ENCODE measurements at places on chromosomes 2 and 18.

DNA sequence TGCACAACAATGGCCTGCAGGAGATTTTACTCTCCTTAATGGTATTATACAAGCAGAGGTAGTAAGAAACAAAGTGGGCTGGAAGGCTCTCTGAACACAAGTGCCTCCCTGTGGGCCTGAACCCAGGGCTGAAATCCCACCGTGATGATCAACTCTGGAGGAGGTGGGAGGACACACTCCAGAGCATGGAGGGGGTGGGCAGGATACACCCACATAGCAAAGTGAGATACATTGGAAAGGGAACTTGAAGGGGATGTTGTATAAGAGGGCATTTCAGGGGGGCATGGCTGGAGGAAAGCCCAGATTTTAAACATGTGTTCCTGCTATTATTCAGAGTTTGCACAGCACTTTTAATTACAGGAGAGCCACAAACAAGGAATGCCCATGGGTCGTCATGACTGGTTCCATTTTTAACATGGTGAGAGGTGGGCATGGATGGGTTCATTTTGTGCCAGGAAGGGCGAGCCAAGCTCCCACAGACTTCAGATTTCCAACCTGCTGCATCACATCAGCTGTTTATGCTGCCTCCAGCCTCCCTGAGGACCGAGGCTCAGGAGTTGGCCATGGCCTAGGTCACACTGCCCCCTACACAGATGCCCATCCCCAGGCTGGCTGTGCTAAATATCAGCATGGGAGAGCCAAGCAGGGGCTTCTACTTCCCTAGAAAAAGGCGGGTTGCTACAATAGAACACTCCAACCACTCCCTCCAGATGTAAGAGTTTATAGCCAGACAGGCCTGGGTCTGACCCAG lies 416.2 kb upstream of the ID2 start:
- no peak for DNase-seq

- no peak for DNase-seq
Measured at GRCh38 chr2:54370405-54371104, 85.6 kb upstream of the SPTBN1 start.

- no peak for DNase-seq
Measured at GRCh38 chr2:72985891-72986683, 68.8 kb downstream of the EMX1 start.

DNA sequence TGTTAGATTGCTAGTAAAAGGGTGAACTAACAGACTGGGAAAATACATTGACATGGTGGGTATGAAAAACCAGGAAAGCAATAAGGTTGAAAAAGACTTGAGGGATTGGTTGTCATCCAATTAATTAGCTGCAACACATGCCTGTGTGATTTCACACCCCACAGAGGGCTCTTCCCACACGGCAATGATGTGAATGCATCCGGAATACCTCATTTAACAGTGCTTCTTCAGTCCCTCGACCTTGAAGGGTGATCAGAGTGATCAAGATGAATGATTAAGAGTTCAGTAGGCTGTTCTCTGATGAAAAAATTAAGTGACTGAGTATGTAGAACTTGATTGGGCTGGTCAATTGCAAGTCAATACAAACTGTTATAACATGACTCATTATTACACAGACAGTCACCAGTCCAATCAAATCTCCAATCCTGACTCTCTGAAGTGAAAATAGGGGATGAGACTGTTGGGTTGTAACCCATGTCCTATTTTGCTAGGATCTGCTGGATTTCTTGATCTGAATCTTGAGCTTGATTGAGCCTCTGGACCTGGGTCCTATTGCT lies 924.9 kb upstream of the FAM98A start:
- no peak for DNase-seq

DNA sequence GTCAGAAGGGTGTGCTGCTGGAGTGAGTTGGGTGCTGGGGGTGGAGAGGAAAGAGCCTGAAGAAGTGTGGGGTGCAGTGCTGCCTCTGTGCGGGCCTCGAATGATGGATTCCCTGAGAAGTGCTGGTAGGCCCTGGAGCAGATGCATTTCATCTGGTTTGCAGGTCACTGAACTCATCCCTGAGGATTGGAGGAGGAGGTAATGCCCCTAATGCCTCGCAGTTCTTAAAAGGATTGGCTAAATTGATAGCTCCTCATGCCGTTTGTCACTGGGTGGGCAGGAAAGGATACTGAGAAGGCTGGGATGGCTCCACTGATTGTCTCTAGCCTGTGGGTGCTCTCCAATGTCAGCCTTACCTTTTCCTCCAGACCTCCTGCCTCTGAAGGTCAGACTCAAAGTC lies 74.1 kb downstream of the CTIF start:
- no peak for DNase-seq

DNA sequence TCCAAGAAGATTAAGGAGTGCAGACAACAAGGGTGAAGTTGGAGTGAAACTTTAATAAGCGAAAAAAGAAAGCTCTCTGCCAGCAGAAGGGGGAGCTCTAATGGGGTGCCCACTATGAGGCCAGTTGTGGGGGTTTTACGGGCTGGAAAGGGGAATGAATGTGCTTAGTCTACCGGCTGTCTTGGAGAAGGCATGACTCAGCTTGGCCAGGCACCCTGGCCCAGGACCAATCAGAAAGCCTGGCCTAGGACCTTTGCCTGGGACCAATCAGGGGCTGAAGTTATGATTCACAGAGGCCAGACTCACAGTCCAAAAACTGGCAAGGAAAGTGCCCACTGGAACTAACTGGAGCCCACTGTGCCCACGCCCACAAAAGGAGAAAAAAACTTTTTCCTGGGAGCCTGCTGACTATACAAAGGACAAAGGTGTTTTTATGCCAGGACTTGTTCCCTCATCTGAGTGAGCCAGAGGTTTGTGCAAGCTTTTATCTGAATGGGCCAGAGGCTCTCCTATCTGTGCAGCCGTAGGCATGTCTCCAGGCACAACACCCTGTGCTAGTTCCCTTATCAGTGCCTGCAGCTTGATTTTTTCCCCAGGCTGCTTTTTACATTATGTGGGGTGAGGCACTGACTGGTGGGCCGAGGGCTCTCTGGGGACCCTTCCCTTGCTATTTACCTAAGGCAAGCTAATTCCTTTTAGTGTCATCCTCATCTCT lies 18.6 kb downstream of the CMPK2 start:
- DNase-seq = no peak

DNA sequence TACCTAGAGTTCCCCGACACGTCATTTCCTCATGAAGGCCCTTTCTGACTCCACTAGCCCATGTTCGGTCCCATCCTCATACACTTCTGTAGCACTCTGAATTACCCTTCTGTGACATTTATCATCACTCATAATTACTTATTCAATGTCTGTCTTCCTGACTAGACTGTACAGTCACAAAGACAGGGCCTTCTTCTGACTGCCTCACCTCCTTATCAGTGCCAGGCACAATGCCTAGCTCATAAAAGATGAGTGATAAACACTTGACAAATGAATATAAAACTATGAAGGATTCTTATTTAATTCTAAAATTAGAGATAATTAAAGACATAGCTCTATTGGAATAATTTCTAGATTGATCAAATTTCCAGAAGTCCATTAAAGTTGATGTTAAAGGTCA lies 1.4 kb upstream of the UBXN4 start:
- DNase-seq = no peak

- no peak for DNase-seq
Measured at GRCh38 chr2:69154106-69154505, 141.1 kb downstream of the ANTXR1 start.

- DNase-seq = peak; percentile 9
Measured at GRCh38 chr2:42722320-42723190, 41.4 kb downstream of the OXER1 start.

DNA sequence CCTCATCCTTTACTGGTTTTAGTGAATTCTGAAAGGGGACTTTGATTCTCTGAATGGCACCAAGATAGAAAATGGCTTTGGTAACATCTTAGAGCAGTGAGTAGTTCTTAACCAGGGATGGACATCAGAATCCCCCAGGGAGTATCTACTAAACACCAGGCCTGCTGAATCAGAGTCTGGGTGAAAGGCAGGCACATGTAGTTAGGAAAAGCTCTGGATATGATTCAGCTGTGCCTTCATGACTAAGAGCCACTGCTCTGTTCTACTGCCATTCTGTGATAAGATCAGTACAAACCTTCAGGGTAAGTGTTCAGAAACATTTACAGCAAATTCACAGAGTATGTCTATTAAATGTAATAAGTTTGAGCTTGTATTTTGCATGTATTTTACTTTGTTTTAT lies 46.2 kb upstream of the B3GNT2 start:
- peak; percentile 45 for DNase-seq

DNA sequence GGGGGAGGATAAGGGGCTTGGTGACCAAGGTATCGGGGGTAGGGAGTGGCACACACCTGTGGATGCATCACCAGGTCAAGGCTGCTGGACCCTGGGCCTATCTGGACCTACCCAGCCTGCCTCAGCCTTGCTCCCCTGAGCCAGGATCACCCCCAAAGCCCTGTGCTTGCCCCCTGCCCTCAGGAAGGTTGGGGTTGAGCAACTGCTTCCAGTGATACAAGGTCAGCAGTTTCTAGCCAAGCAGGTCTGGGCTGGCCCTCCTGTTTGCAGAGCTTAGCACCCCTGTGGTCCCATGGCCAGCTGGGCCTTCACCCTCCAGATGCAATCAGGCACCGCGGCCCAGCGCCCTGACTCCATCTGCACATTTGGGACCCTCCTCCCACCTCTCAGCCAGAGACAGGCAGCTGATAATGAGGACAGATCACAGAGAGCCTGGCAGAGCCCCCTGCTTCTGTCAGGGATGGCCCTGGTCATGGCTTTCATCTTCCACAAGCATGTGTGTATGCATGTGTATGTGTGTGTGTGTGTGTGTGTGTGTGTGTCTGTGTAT lies 154.6 kb downstream of the TFCP2L1 start:
- no peak for DNase-seq
